ENCODE measurements at places on chromosomes 3 and 15. TPM values are rescaled to one million over a fixed set of nuclear protein-coding genes. Genes with fewer than 3 reads are reported as not detected.

DNA sequence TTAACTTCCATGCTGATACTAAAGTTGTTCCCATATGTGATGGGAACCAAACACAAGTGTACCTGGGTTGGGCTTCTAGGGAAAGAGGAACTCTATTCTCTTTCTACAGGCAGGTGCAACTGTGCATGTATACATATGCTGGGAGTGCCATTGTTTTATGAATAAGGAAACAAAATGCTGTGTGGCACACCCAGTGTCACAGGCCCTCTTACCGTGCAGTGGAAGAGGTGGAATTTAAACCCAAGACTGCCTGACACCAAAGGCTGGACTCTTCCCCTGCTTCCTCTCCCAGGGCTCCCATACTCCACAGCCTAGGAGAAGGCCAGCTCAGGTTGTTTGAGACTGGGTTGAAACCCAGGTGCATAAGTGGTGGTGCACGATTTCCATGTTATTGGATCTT is 1.9 kb upstream of the FETUB start:
- no peak for DNase-seq

GRCh38 chr3:45730409-45731154 is 41.4 kb downstream of the SACM1L start:
- DNase-seq, result no peak

- DNase-seq, result no peak
These were observed 6.4 kb downstream of the SNX4 start for GRCh38 chr3:125513490-125514115.

The ATP6V1A gene
- total RNA-seq, result 43.7 TPM

The KCNMB3 gene
- total RNA-seq, result 3.9 TPM
